ENCODE measurements at places on chromosomes 2 and 18. TPM values are rescaled to one million over a fixed set of nuclear protein-coding genes. Genes with fewer than 3 reads are reported as not detected.

GRCh38 chr2:23414871-23415270, 29.9 kb downstream of the KLHL29 start:
- no peak for DNase-seq

GRCh38 chr2:208250388-208250787, 4.5 kb downstream of the IDH1 start:
- no peak for DNase-seq

GRCh38 chr2:17387591-17387990, 130.6 kb downstream of the RAD51AP2 start:
- DNase-seq = no peak

- DNase-seq = no peak
Measured at GRCh38 chr18:23588836-23589560, 2.7 kb upstream of the NPC1 start.

The OSBPL1A gene
- total RNA-seq = 95.2 TPM

Measured in left ventricle myocardium superior (tissue), 1 donor.